Peyer's patch (tissue), 4 donors: ENCODE measurements at places on chromosomes 2 and 18.
A peak's percentile ranks its signal among the peaks of the same experiment; 100 is the strongest.

DNA sequence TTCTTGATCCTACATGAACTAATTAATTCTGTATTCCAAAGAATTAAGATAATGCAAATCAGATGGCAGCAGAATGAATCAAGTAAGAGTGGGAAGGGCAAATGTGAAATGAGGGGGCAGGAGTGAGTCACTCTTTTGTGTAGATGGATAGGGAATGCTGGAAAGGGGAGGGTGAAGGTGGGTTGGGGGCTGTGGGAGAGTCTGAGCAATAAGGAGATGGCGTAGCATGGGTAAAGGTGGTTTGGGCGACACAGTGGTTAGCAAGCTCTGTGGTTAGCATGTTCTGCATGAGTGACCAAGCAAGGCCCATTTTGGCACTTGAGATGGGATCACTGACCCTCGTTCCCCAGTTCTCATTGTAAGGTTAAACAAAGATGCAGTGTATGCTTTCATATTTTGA is 20.4 kb downstream of the GPD2 start:
- DNase-seq: no peak

GRCh38 chr2:171247741-171248662 is 87.3 kb upstream of the TLK1 start:
- DNase-seq: no peak

DNA sequence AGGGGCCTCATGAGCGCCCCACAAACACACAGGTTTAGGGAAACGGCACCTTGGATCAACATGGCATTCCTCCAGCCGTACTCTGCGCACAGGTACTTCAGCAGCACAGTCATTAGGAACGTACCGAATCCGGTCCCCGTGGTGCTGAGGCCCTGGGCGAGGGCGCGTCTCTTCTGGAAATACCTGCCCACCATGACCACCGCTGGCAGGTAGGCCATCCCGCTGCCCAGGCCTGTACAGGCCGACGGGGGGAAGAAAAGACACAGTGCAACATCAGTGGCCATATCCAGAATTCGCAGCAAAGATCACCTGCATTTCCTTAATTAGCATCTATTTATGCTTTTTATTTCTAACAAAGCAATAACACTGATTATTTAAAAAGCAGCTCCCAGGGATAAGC is 22.2 kb downstream of the SLC16A14 start:
- no peak for DNase-seq

- DNase-seq: no peak
These were observed 670.7 kb upstream of the ZNF804A start for GRCh38 chr2:183927406-183928325.

- no peak for DNase-seq
These were observed 44.1 kb downstream of the SCN2A start for GRCh38 chr2:165283342-165283741.

- DNase-seq: no peak
These were observed 32.8 kb upstream of the MYO3B start for GRCh38 chr2:170145191-170145590.

DNA sequence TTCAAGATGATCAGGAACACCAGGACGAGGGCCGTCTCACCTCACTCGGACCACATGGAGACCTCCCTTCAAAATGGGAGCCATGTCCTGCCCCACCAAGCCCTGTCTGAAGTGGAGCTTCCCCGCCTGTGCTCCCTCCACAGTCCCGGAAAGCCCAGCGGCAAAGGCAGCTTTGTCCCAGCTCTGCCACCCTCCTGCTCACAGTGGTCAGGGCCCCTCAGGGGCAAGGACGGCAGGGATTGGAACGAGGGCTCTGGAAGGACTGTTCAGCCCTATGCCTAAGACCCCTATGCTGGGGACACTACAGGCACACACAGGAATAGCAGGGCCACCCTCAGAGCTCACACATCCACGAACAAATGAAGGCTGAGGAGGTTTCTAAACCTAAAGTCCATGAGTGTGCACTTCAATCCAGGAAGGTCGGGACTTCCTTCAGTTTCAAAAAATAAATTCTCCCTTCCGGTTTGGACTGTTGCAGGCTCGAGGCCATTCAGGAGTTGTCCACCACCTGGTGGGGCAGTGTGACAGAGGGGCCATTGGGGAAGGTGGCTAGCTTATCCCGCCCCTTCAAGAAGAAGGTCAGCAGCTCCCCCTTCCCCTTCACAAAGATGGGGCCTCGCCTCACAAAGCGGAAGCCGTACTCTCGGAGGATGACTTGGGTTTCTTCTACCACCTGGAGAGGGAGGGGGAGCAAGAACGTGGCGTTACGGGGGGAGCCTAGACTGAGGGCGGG is 26.4 kb downstream of the CENPO start:
- peak; percentile 39 for DNase-seq

GRCh38 chr2:189641590-189641989 is 19.7 kb upstream of the ASNSD1 start:
- no peak for DNase-seq

- DNase-seq: no peak
These were observed 30.1 kb downstream of the WDFY1 start for GRCh38 chr2:223915071-223915470.

GRCh38 chr2:38871432-38871831 is 4.3 kb downstream of the DHX57 start:
- DNase-seq: no peak

- DNase-seq: no peak
These were observed 18.1 kb downstream of the FBXO48 start for GRCh38 chr2:68448671-68449653.

DNA sequence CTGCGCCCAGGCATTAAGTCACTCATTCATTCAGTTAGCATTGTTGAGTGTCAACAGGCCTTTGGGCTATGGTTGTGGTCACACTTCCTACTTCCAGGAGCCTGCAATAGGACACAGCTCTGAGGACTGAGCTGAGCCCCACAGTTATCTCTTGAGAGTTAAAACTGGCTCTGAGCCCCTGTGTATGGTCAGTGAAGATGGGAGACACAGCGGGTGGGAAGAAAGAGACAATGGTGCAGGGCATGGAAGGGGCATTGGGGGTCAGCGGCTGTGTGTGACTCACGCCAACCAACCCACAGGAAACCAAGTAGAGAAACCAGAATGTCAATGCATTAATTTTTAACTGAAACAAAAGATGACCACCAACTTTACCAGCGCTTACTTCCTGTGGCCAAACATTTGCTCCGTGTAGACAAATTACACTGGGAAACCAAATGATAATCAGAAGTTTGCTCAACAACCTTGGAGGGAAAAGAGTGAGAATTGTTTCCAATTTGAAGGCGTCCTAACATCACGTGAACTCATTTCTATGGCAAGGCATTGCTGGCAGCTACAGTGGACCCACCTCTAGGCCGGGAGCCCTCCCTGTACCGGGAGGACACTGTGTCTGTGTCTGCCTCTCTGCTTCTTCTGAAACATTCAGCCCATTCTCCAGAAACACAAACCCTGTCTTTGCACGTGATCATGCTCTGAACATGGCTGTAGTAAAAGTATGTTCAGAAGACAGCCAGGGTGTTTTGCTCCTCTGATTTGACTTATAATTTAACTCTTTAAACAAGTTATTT is 212.0 kb upstream of the ID2 start:
- DNase-seq: peak; percentile 32

DNA sequence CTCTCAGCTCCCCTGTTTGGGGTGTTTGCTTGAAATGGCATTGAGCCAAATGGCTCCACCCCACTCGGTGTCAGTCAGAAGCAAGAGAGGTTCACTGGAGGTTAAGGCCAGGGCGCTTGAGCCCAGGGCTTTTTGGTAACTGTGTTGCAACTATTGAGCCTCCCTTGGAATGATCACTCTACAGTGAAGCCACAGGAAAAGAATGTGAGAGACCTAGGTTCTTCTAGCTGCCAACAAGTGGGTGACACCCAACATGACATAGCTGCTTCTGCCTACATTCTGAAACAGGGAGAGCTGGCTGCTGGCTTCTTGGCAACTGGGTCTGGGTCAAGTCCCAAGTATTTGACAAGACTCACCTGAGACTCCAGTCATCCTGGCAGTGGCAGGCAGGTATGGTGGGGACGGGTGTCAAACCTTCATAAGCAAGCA is 7.1 kb upstream of the GRHL1 start:
- no peak for DNase-seq

DNA sequence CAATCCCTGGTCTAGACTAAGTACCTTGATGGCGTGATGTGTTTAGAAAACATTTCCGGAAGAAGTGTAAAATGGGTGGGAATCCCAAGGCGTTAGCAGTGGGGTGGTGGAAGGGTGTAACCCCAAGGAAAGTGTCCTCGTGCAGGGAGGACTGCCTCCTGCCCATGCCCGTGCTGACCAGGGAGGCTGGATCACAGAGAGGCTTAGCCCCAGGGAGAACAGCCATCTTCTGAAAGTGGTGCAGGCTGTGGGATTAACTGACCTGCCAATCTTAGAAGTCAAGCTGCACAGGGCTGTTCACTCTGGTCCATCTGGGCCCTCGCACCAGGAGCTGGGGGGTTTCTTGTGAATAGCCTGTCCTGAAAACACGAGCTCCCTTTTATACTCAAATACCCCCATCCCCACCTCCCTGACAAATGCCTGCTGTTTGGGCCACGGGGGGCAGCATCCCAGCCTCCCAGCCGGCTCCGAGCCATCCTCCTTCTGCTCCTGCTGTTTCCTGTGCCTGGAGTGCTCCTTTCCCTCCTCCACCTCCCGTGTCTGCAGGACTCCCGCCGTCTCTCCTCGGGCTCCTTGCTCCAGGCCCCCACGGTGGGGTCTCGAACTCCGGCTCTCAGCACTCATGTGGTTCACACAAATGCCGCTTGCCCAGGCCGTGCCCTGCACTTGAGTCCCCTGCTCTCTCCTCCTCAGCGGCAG is 52.1 kb upstream of the PXDN start:
- DNase-seq: no peak

DNA sequence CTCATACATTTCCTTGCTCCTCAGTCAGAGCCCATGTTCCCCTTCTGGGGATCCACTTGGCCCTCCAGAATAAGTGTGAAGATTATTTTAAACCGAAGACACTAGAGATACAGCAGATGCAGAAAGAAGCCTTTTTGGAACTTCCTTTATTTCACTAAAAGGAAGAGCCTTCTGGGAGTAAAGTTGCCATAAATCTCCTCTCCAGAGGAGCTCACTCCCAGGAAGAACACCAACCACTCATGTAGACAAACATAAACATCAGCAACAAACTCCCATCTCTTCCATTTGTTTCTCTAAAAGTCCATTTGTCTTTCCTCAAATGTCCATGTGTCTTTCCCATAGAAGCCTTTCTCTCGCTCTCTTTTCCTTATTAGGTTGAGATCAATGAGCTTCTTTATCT is 62.4 kb upstream of the MSH6 start:
- no peak for DNase-seq

DNA sequence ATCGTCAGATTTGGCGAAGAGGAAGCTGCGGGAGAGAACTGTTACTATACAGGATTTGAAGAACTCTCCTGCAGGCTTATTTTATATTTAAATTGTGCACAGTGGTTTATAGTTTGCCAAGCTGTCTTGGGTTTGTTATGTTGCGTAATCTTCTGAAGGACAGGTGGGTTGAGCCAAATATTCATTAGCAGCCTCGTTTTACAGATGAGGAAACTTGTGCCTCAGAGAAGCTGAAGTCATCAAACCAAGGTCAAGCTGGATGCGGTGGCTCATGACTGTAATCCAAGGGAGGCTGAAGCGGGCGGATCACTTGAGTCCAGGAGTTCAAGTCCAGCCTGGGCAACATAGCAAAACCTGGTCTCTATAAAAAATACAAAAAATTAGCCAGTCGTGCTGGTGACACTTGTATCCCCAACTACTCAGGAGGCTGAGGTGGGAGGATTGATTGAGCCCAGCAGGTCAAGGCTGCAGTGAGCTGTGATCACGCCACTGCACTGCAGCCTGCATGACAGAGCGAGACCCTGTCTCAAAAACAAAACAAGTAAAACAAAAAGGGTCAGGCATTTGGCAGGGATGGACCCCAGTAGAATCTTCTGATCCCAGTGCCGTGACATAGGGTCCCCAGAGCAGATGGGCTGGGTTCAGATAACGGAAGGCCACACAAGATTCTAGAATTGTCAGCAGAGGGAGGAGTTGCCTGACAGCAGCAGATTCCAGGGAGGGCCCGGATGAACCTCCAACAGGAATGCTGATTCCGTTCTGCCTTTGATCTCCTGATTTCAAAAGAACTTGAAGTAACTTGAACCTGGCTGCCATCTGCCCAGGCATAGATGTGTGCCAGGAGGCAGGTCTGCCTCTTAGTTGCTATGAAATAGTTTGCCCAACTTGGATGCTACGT is 50.6 kb downstream of the SH3BP4 start:
- peak; percentile 60 for DNase-seq

- no peak for DNase-seq
These were observed 3.3 kb upstream of the ABCB6 start for GRCh38 chr2:219221957-219222518.

- peak; percentile 51 for DNase-seq
These were observed 419.6 kb upstream of the POU3F3 start for GRCh38 chr2:104434318-104434792.

DNA sequence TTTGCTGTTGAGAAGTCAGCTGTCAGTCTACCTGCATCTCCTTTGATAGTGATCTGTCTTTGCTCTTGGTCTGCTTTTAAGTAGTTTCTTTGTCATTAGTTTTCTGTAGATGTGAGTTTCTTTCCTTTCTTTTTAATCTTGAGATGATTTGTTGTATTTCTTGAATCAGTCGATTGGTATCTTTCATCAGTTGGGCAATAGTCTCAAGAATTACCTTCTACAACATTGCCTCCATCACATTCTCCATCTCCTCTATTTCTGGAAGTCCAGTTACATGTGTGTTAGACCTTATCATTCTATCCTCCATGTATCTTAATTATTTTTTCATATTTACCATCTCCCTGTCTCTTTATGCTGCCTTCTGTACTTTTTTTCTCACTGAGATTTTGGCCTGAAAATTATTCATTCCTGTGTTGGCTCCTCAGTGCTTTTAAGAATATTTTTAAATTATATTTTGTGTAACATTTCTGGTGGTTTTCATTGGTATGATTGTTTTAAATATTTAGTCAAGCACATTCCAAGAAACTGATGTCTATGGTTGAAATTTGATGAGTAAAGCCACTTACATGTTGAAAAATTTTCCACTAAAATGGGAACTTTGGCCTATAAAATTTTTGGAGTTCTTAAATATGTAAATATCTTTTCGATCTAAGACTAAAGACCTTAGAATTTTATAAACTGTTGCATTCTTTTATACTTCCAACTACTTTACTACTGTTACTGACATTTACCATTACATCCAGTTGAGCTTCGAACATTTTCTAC is 239.5 kb upstream of the MGAT5 start:
- DNase-seq: no peak

DNA sequence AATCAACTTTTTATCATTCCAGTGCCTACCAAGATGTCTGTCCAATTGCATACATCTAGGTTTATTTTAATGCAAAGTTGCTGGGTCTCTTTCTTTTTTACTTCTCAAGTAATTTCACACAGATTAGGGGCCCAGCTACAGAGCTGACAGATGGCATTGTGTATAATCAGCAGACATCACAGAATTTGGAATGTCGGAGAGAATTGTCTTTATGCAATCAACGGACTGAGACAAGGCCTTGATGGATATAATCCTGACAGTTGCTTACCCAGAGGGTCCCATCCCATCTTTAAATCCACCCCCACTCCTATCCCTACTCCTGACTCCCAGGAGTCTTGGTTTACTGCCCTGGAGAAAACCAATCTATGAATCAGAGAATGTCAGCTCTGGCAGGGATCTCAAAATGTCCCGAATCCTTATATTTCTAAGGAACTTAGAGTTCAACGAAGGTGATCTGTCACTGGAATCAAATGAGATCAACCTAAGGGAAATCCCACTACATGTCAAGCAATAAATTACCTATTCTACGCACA is 142.0 kb downstream of the LRATD1 start:
- no peak for DNase-seq

GRCh38 chr2:225276207-225276606 is 123.3 kb upstream of the NYAP2 start:
- DNase-seq: no peak

GRCh38 chr18:35577045-35577848 is 4.3 kb upstream of the GALNT1 start:
- no peak for DNase-seq

GRCh38 chr2:231184319-231184718 is 14.1 kb upstream of the ARMC9 start:
- no peak for DNase-seq
